ENCODE measurements at places on chromosomes 12 and 14.

DNA sequence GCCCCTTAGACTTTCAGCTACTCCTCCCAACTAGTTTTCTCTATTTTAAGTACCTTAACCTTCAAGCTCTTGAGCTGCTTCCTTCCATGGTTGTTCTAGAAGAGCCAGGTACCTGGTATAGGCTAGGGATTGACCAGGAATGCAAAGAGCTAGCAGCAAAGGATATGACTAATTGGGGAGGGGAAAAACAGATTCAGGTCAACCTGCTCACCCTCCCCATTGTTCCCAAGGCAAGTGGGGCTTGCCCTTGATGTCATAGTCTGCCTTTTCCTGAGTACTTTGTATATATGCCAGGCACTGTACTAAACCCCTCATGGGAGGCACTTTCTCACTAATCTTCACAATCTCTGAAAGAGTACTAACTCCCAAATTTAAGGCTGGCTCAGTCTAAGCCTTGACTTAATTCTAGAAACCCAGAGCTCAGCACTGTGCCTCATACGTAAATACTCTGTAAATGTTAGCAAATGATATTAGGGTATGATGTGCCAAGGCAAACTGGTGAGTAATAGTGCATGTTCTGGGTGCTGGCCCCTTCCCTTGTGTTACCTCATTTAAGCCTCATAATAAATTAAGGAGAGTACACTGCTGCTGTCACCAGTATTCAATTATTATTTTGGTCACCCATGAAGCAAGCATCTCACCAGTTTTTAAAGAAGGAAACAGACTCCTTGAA is 42.2 kb downstream of the SUDS3 start:
- DNase-seq: no peak

- no peak for DNase-seq
These were observed 54.3 kb downstream of the SVOP start for GRCh38 chr12:108966378-108967151.

- peak; percentile 36 for DNase-seq
These were observed 36.1 kb downstream of the BAZ2A start for GRCh38 chr12:56593909-56594621.

DNA sequence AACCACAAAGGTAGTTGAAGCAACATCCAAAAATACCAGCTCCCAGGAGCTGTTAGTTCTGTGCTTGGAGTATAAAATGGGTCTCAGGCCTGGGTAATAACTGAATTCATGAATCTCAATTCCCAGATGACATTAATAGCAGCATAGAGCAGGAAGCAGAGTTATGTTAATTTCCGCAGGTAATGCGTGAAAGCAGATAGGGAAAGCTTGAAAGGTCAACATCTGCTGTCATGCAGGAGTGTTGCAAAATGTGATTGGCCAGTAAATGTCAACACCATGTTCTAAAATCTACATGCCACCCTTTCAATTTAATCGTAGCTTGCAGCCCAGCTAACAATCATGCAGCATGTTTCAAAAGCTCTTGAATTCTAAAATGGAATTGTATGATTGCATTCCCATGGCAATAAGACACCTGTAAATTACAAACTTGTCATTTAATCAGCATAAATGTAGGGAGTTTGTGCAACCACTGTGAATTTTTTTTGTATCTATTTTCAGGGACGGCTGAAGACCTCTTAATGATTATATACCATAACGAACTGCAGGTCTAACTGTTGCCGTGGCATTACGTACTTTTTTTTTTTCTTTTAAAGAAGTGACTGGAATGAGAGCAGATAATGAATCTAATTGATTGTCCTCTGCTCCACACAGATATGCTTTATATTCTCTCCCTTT is 635.8 kb upstream of the FOXG1 start:
- no peak for DNase-seq

DNA sequence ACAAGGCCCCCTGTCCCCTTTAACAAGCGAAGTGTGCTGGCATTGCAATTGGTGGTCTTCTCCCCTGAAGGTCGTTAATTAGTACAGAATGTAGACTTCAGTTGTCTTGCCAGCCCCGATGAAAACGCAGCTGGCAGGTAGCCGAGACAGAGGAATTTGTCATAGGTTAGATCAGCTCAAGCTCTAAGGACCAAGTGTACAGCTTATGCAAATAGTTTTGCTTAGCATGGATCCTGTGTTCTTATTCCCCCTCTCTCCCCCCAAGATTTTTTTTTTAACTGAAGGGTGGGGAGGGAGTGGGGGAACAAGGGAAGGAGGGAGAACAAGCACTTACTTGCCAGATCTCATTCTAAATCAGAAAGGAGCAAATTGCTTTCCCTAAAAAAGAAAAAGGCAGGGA is 58.6 kb upstream of the PARP11 start:
- DNase-seq: no peak

DNA sequence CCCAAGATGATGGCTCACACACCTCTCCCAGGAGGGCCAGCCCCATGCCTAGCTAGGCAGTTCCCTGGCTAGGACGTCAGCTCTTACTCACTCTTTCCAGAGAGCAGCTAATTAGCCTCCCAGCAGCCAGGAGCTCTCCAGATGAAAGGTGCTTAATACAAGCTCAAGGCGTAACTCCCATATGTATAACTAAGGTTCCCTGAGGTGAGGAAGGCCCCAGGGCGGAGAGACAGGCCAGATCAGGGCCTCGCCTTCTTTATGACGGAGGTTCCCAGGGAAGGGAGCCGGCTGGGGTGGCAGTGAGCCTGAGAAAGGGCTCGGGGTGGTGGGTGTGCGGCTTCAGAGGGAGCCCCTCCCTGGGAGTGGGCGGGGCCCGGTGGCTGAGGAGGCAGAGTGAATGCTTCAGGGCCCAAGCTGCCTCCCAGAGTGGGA is 26.4 kb upstream of the ZFP36L1 start:
- no peak for DNase-seq

GRCh38 chr12:30870491-30871265 is 55.9 kb upstream of the TSPAN11 start:
- DNase-seq: no peak

DNA sequence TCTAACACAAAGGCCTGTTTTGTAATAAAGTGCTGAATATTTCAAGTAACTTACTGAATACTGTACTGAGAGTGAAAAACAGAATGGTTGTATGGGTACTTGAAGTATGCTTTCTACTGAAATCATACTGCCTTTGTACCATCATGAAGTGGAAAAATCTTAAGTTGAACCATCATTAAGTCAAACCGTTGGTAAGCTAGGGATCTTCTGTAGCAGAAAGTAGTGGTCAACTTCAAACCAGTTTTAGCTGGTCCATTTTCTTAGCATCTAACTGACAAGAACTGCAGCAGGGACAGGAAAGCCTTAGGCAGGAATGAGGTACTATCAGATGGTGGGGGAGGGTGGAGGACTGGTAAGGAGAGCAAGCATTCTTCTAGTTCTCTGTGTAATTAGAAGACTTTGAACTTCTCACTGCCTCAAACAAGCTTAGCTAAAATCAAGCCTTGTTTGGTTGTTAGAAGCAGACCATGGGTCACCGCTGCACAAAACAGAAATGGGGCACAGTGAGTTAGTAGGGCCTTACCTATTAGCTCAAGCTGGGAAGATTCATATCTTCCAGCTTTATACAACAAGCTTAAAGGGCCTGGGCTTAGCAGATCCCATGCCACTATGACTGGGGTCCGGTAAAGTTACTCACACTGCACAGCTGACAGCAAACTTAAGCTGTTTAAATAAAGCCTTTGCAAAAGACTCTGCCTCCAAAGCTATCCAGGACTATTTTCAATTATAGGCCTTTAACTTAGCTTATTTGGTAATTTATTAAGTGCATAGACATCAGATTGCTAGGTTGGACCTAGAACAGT is 73.8 kb downstream of the ACADS start:
- DNase-seq: no peak

- DNase-seq: no peak
These were observed 127.4 kb upstream of the ATF1 start for GRCh38 chr12:50636505-50636904.

GRCh38 chr12:66596199-66596598 is 82.7 kb downstream of the GRIP1 start:
- DNase-seq: no peak

- DNase-seq: no peak
These were observed 16.5 kb downstream of the PUS7L start for GRCh38 chr12:43742106-43742505.

DNA sequence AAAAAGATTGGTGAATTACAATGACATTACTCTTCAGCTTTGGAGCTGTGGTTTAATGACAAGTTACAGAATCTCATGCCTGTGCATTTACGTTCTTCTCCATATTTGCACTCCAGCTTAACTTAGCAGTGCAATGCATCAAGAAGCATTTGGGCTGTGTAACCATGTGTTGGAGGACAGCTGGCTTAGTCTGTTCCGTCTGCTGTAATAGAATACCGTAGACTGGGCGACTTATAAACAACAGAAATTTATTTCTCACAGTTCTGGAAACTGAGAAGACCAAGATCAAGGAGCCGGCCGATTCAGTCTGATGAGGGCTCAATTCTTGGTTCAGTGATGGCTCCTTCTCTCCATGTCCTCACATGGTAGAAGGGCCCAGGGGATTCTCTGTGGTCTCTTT is 943.5 kb downstream of the BCL11B start:
- DNase-seq: no peak
